ENCODE measurements at places on chromosomes 5 and 9. TPM values are rescaled to one million over a fixed set of nuclear protein-coding genes. Genes with fewer than 3 reads are reported as not detected.

Gene CTNND2
- not detected for total RNA-seq

Gene SPINK7
- not detected for total RNA-seq

Gene TTC1
- 45.9 TPM for total RNA-seq

Gene SMIM33
- total RNA-seq = not detected

Gene TAF11L14
- total RNA-seq = not detected

Gene PCDHB10
- 0.12 TPM for total RNA-seq

Gene PCDH12
- 0.11 TPM for total RNA-seq

Gene TAF11L10
- not detected for total RNA-seq

Gene ELOVL7
- total RNA-seq = under 0.01 TPM

Gene SLC6A7
- total RNA-seq = not detected

Gene ZSWIM6
- 8.4 TPM for total RNA-seq

Gene CCDC127
- total RNA-seq = 5.5 TPM

Gene PCSK1
- total RNA-seq = 0.89 TPM

Gene ALDOB
- total RNA-seq = 0.12 TPM

Gene CCDC171
- 4.5 TPM for total RNA-seq

Gene TMEM174
- not detected for total RNA-seq

Gene TMEM252
- not detected for total RNA-seq

Gene SLC1A3
- total RNA-seq = 2.1 TPM

Gene SLC6A19
- not detected for total RNA-seq

Gene DAB2IP
- total RNA-seq = 14.4 TPM

Gene ANKRD33B
- total RNA-seq = 1.3 TPM

Gene SPINK4
- not detected for total RNA-seq

Gene MEIKIN
- not detected for total RNA-seq

Gene SCGB3A2
- not detected for total RNA-seq

Gene CCNI2
- total RNA-seq = not detected

Gene HTR1A
- total RNA-seq = not detected

Gene GABRB2
- under 0.01 TPM for total RNA-seq

Gene DMRT3
- not detected for total RNA-seq

Gene SLC22A5
- 5.7 TPM for total RNA-seq

Gene STING1
- total RNA-seq = 9.5 TPM

Gene ERCC8
- total RNA-seq = 21.4 TPM
